Right hindlimb (tissue), 1 donor: ENCODE measurements at places on chromosomes 3 and 15.

GRCh38 chr3:97713634-97714033, 50.9 kb upstream of the ARL6 start:
- no peak for DNase-seq

GRCh38 chr15:65208647-65209046, 2.6 kb downstream of the CILP start:
- no peak for DNase-seq

DNA sequence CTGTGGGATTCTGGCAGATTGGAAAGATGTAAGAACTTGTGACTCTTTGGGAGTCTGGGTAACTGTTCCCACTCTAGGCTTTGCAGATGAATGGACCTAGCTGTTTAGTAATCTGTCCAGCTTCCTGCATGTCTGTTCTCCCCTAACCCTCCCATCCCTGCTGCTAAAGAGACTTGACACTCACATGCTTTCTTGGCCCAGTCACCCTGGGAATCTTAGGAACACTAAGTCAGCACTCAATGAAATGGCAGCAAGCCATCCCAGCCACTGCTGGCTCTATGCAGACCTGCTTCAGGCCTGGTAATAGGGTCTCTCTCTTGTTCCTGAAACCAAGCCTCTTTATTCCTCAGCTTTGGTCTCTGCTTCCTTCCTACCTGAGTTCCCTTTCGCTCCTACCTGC, 63.7 kb upstream of the THSD4 start:
- DNase-seq = no peak

- DNase-seq = no peak
These were observed 12.9 kb downstream of the CCDC80 start for GRCh38 chr3:112627919-112628466.

GRCh38 chr3:23203708-23204330, 692 bp downstream of the UBE2E2 start:
- peak; percentile 48 for DNase-seq
